ENCODE measurements at places on chromosomes 3 and 15. TPM values are rescaled to one million over a fixed set of nuclear protein-coding genes. Genes with fewer than 3 reads are reported as not detected.

DNA sequence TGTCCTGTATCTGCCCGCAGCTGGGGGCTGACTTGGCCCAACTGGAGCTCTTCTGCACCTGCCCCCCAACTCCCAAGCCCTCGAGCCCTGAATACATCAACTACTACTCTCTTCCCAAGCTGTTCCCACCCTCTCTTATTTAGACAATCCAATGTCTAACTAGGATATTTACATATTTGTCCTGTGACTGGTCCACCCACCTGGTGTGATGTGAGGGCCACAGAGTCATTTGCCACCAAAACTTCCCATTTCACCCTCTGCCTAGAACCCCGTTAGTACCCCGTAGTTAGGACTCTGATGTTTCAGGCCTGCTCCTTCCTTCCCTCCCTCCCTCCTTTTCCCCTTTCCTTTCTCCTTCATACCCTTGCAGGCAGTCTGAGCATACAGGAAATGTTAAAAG lies 6.4 kb downstream of the CPLX3 start:
- no peak for DNase-seq

Gene PARP16
- 14.9 TPM for total RNA-seq

Gene RARRES1
- not detected for total RNA-seq

GRCh38 chr15:57595011-57595866 lies 3.5 kb downstream of the MYZAP start:
- no peak for DNase-seq

DNA sequence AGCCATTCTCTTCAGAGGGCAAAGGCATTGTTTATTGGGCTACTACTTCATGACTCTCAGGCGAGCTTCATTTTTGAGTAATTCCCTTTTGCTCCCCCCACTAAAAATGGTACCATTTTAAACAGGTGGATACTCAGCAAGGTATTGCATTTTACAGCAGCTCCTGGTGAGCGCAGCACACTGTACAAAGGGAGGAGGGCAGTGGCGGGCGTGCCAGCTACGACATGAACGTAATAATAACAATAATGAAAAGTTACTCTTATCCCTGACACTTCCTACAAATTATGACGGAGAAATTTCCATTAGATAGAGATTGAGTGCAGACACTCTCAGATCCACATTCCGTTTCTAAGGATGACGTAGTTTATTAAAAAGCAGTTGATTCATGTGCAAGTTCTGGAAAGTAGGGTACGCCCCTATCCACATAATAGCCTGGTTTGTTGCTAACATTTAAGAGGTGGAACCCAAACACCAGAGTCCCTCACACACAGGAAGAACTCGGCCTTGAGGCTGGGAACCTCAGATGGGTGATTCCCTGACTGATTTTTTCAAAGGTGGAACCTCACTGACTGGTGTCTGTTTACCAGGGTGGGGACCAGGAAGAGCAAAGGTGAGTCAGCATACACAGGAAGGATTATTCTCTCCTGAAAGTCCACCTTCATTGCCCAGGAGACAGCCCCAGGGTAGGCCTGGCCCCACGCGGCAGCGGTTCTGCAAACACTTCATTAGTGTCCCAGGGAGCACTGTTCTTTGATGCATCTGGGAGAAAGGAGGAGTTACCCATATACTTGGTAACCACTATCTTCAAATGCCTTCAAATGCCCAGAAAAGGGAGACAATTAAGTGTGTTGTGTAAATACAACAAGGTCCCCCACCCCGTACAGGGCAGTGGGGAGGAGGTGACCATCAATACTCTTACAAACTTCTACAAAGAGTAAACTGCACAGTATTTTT lies 69.9 kb downstream of the LDHAL6B start:
- no peak for DNase-seq

Data from CD4-positive, CD25-positive, alpha-beta regulatory T cell (primary cell).